Fibroblast of skin of right quadriceps (primary cell): ENCODE measurements at places on chromosomes 2 and 18.

DNA sequence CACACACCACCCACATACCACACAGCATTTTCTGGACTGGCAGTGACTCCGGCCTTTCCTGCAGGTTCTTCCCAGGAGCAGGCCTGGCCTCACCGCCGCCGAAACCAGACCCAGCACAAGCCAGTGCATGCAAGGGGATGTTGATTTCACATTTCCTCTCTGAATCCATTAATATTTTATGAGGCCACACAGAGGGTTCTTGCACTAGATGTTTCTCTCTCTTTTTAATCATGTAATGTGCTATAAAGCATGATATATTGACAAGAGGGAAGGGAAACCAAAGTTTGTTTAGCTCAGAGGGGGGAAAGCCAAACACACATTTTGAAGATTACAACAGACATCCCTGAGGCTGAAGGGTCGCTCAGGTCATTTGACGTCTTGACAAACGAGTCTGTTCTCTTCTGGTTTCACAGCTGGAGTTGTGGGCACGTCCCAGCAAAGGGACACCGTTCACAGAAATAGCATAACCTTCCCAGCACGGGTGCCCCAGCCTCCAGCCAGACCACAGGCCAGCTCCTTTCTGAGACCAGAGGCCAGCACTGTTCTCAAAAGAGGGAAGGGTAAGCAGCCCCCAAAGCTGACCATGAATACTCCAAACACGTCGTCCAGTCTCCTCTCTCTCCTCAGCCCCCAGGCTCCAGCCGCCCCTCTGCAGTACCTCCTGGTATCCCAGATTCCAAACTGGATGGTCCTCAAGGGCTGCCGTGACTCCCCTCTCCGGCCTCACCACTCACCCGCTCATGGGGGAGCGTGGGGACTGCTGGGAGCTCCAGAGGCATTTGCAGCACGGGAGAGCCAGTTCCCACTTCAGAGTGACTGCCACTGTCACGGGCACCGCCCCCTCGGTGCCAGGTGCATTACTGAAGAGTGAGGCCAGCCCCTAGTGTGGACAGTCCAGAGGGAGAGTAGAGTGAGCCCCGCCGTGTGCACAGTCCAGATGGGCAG lies 340.3 kb upstream of the SALL3 start:
- no peak for DNase-seq

GRCh38 chr2:230913406-230914143 lies 11.5 kb downstream of the GPR55 start:
- no peak for DNase-seq

DNA sequence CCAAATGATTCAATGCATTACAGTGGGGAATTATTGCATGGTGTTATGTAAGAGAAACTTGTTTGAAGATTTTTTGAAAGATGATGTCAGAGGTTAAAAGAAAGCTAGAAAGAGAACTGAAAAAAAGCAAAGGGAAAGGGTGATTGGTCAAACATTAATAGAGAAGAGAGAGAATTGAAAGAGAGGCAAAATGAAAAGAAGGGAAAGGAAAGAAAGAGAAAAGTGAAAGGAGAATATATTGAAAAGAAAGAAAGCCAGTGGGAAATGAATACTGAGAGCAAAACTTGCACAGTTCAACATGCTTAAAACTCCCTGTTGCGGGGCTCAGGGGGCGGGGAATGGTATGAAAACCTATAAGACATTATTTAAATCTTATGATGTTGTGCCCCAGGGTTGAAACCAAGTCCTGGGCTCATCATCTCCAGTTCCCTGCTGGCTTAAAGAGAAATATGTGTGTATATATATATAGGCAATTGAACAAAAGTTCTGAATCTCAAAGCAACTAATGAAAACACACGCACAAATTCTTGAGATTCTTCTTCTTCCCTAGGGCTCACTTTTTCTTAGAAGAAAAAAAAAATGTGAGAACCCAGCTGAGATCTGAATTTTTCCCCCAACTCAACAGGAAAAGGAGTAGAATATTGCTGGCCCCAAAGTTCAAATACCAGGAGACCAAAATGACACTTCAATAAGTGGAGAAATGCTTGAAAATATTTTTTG lies 2045.9 kb upstream of the CELF4 start:
- peak; percentile 52 for DNase-seq

GRCh38 chr18:28432339-28432738 lies 255.4 kb upstream of the CDH2 start:
- DNase-seq, result no peak

- peak; percentile 21 for DNase-seq
These were observed 299.8 kb downstream of the LRATD1 start for GRCh38 chr2:14932285-14932684.

- DNase-seq, result no peak
These were observed 39.5 kb downstream of the ZNF519 start for GRCh38 chr18:14092625-14093306.

GRCh38 chr2:86249579-86250391 lies 50.5 kb downstream of the MRPL35 start:
- DNase-seq, result peak; percentile 74

- no peak for DNase-seq
These were observed 21.0 kb upstream of the IL37 start for GRCh38 chr2:112889976-112890375.

DNA sequence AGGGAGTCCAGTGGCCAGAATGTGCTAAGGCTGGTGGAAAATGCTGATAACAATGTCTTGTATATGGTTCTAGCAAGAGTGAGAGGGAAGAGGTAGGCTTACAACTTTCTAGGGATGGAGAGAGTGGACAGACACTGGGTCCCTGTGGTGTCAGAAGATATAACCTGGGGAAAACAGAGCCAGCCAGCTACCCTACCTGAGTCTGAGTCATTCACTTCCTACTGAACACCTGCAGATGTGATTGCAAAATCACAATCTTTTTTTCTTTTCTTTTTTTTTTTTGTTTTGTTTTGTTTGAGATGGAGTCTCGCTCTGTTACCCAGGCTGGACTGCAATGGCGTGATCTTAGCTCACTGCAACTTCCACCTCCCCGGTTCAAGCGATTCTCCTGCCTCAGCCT lies 7.3 kb downstream of the TET3 start:
- DNase-seq, result no peak
